ENCODE measurements at places on chromosomes 1 and 21.

DNA sequence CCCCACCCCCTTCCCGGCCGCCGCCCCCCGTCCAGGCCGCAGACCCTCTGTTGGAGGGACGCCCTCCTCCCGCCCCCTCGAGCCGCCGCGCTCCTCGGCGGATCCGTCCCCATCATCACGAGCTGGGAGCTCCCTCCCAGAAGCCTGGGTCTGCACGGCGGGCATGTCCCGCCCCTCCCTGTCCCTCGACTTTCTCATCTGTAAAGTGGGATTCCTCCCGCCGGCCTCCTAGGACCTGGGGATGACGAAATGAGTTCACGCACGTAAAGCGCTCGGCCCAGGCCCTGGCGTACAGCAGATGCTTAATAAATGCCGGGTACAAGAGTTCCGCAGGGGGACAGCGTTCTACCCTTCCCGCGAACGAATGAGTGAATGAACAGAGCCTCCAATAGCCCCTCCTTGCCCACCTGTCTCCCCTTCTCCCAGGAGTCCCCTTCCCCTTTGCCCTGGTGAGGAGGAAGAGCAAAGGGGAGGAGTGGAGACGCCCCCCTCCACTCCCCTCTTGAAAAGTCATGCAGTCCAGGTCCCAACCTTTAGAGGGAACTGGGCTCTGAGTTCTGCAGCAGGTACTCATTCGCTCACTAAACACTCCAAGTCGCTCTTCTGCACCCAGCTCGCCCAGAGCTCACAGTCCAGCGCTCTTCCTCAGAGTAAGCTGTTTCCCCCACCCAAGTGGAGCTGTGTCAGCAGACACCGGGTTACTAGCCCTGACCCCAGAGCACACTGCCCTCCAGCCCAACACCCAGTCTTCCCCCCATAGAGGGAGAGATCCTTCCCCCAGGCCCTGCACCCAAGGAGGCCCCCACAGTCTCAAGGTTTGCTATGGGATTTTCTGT, 16.8 kb downstream of the RAP1GAP start:
- no peak for DNase-seq

- no peak for DNase-seq
Observed at GRCh38 chr21:16117851-16118590, 388.2 kb downstream of the USP25 start.

GRCh38 chr1:55420929-55421716, 206.0 kb upstream of the USP24 start:
- no peak for DNase-seq

GRCh38 chr1:193540511-193540910, 354.1 kb upstream of the B3GALT2 start:
- DNase-seq: no peak

- no peak for DNase-seq
Observed at GRCh38 chr1:14362331-14362730, 236.2 kb upstream of the KAZN start.

GRCh38 chr1:192858456-192858855, 49.6 kb downstream of the RGS2 start:
- DNase-seq: no peak

DNA sequence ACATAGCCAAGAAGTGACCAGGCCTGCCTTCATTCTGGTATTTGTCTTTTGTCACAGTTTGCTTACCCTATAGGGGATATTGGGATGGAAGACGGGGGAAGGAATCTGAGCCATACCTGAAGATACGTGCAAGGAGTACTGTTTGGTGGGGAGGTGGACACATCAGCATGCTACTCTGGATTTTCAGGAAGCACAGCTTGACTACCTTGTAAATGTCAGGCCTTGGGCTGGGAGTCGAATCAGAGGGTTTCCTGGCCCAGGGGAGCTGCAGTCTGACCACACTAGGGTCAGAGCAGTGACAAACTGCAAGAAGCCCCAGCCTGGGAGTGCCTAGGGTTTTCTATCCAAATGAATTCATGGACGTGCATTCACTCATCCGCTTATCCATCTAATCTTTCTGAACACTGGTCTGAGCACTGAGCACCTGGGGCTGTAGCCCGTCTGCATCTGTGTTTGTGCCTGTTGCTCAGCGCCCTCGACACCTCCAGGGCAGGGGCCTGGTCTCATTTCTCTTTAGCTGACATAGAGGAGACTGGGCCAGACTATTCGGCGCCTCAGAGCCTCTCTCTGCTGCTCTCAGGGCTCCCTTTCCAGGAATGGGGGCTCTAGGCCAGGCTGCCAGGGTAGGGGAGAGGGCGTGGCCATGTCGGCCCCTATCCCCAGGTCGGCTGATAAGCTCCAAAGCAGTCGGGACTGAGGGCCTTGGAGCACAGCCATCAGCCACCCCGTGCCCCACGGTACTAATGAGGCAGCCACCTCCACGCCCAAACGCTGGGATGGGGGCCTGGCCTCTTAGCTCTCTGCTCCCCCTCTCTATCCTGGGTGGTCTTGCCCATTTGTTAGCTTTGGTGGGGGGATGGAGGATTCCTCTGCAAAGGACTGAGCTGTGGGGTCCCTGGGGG, 47.0 kb upstream of the SLC2A1 start:
- no peak for DNase-seq
